ENCODE measurements at places on chromosomes 5 and 9.

- DNase-seq: no peak
- H3K27me3 ChIP-seq: no peaks in the 10 kb centered on the region
- H3K4me3 ChIP-seq: no peak overlapping the region
- H3K27ac ChIP-seq: peak overlapping the region; percentile 58
- H3K4me1 ChIP-seq: peaks cover 18% of the 10 kb centered on the region
- no peaks in the 10 kb centered on the region for H3K36me3 ChIP-seq
Observed at GRCh38 chr9:37293664-37294524, 128.6 kb upstream of the GRHPR start.

GRCh38 chr9:101352892-101353463 lies 31.8 kb downstream of the BAAT start:
- H3K27ac ChIP-seq: no peak overlapping the region
- H3K4me1 ChIP-seq: no peaks in the 10 kb centered on the region
- H3K27me3 ChIP-seq: no peaks in the 10 kb centered on the region
- DNase-seq: no peak
- no peaks in the 10 kb centered on the region for H3K36me3 ChIP-seq

DNA sequence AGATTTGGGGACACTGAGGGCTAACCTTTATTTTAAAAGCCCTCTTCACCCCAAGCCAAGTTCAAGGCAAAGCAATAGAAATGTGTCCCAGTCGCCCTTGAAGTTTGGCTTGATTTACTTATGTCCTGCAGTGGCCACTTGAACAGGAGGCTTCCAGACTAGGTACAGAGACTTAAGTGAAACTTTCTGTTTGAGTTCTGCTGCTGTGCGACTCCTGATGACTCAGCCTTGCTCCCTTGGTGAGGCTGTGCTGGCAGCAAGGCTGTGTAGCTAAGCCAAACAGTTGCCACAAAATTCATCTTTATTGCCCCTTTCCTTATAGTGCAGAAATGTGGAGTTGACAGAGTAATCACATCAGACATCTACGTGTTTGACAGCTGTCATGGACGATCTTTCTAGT lies 68.8 kb upstream of the NTRK2 start:
- no peak overlapping the region for H3K4me3 ChIP-seq
- peaks cover 5% of the 10 kb centered on the region for H3K27me3 ChIP-seq
- H3K4me1 ChIP-seq: no peaks in the 10 kb centered on the region
- no peak overlapping the region for H3K27ac ChIP-seq

DNA sequence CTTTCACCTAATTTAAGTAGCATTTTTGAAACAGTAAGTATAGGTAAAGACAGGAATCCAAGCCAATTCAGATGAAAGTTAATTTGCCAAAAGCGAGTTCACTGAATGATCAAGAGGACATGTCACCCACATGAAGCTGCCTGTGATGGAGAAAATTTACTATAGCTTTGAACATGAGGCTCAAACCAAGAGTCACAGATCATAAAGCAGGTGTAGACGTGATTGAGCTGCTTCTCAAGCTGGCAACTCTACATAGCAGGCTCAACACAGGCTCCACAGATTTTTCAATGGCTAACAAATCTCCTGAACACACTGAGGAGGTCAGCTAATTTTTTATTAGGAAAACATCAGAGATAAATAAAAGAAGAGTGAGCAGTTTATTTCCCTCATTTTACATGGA lies 173.7 kb downstream of the FAM114A2 start:
- DNase-seq: no peak
- H3K4me1 ChIP-seq: peaks cover 9% of the 10 kb centered on the region
- peaks cover 5% of the 10 kb centered on the region for H3K36me3 ChIP-seq
- H3K27ac ChIP-seq: no peak overlapping the region
- peaks cover 46% of the 10 kb centered on the region for H3K27me3 ChIP-seq
- H3K4me3 ChIP-seq: no peak overlapping the region

- no peaks in the 10 kb centered on the region for H3K4me1 ChIP-seq
- H3K36me3 ChIP-seq: peaks cover 61% of the 10 kb centered on the region
- H3K27me3 ChIP-seq: peaks cover 7% of the 10 kb centered on the region
- no peak for DNase-seq
- no peak overlapping the region for H3K4me3 ChIP-seq
Observed at GRCh38 chr5:59407967-59408366, 485.6 kb downstream of the PDE4D start.

DNA sequence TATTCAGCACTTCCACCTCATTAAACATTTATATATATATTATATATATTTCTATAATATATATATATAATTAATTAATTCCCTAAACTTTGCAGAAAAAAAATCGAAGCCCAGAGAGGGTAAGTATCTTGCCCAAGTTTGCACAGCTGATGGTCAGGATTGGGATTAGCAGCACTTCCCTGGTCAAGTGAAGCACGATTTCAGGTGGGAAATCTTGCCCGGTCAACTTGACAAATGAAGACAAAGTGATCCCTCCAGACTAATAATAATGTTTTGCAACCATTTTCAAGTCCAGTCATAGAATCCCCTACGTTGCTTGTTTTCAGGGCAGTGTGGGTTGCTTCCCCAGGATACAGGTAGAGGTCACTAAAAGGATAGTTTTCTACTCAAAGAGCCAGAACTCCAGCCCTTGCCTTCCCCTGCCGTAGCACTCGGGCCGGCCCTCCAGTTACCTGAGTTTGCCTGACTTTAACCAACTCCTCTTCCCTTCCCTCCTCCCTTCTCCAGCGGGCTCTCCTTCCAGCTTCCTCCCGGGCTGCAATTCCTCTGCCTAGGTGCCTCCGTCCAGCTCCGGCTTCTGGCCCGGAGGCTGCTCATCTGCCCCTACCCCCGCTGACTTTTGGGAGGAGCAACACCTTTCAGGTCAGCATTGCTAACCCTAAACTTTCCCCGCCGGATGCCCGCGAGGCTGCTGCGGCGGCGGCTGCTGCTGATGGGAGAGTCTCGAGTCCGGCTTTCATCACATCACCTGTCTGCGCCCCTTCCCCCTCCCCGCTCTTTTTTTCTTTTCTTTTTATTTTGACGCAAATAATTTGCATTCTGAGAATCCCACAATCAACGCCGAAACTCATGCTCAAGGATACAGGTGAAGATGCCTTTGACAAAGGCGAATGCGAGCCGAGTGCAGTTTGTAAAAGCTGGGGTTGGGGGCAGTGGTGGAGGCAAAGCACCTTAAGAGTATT lies 930 bp downstream of the PRLR start:
- peaks cover 29% of the 10 kb centered on the region for H3K4me1 ChIP-seq
- peaks cover 7% of the 10 kb centered on the region for H3K27me3 ChIP-seq
- peak; percentile 79 for DNase-seq
- H3K27ac ChIP-seq: peak overlapping the region; percentile 87
- no peaks in the 10 kb centered on the region for H3K36me3 ChIP-seq

- no peaks in the 10 kb centered on the region for H3K27me3 ChIP-seq
- no peak overlapping the region for H3K27ac ChIP-seq
- H3K4me1 ChIP-seq: no peaks in the 10 kb centered on the region
- H3K4me3 ChIP-seq: no peak overlapping the region
- DNase-seq: no peak
Observed at GRCh38 chr9:4167079-4167671, 132.7 kb downstream of the GLIS3 start.

DNA sequence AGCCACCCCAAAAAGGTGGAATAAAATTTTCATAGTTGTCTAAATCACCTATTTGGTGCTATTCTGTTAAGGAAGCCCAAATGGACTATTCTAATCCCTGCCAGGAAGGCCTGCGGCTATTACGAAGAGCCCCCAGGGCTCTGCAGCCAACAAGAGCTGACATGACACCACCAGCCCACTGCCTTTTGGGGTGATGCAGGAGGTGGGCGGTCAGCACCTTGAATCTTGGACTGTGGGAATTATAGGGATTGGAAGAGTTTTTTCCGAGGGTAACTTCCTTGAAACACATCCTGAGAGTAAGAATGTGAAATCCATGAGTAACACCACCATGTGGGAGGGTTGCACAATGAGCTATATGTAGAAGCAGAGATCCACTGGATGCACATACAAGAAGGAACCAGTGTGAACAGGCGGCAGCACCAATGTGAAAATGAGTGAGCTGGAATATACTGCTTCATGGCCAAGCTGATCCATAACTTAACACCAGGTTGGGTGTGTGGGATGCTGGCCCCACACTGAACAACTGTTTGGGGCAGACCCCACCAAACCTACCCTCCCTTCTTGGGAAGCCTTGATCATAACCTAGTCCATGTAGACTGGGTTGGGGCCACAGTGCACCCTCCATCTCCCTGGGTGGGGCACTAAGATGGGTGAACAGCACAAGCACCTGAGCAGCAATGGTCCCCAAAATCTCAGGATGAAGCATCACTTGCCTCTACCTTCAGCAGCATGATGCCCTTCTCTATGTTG lies 239.0 kb downstream of the FSTL4 start:
- peaks cover 13% of the 10 kb centered on the region for H3K4me1 ChIP-seq
- H3K4me3 ChIP-seq: no peak overlapping the region
- DNase-seq: no peak
- H3K27ac ChIP-seq: no peak overlapping the region

GRCh38 chr9:94584555-94584954 lies 9.1 kb downstream of the FBP2 start:
- H3K4me1 ChIP-seq: no peaks in the 10 kb centered on the region
- H3K27ac ChIP-seq: no peak overlapping the region

- H3K4me3 ChIP-seq: no peak overlapping the region
- H3K36me3 ChIP-seq: peaks cover 7% of the 10 kb centered on the region
- H3K27ac ChIP-seq: peak overlapping the region; percentile 57
- DNase-seq: no peak
- peaks cover 27% of the 10 kb centered on the region for H3K4me1 ChIP-seq
Observed at GRCh38 chr5:177478711-177479646, 5.5 kb upstream of the DBN1 start.

GRCh38 chr5:1322955-1323802 lies 21.7 kb downstream of the CLPTM1L start:
- H3K27me3 ChIP-seq: no peaks in the 10 kb centered on the region
- peaks cover 56% of the 10 kb centered on the region for H3K36me3 ChIP-seq
- no peak for DNase-seq
- H3K4me3 ChIP-seq: no peak overlapping the region

DNA sequence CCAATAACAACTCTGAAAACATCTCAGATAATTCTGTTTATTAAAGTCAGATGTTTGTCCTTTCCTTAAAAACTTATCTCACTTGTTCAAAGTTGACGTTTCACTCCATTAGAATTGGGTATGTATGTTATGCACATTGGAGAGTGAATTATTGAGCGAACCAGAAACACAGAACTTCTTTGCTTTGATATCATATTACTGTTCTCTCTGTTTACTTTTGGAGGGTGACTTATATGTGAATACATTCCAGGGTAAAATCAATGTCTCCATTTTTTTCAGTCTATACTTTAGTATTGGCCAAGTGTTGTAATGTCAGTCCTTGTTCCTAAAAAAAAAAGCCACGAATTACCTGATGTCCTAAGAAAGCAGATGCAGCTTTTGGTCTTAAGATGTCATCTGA lies 307.4 kb downstream of the CSNK1G3 start:
- no peaks in the 10 kb centered on the region for H3K27me3 ChIP-seq
- no peak overlapping the region for H3K4me3 ChIP-seq
- H3K27ac ChIP-seq: no peak overlapping the region
- no peak for DNase-seq
- peaks cover 21% of the 10 kb centered on the region for H3K4me1 ChIP-seq
- no peaks in the 10 kb centered on the region for H3K36me3 ChIP-seq

- no peak for DNase-seq
- H3K36me3 ChIP-seq: no peaks in the 10 kb centered on the region
- no peak overlapping the region for H3K27ac ChIP-seq
- no peak overlapping the region for H3K4me3 ChIP-seq
Observed at GRCh38 chr5:135667673-135668072, 88.9 kb upstream of the CXCL14 start.

- no peak overlapping the region for H3K4me3 ChIP-seq
- DNase-seq: no peak
- no peaks in the 10 kb centered on the region for H3K27me3 ChIP-seq
- no peak overlapping the region for H3K27ac ChIP-seq
- no peaks in the 10 kb centered on the region for H3K36me3 ChIP-seq
Observed at GRCh38 chr5:151001436-151001835, 19.0 kb upstream of the GPX3 start.

DNA sequence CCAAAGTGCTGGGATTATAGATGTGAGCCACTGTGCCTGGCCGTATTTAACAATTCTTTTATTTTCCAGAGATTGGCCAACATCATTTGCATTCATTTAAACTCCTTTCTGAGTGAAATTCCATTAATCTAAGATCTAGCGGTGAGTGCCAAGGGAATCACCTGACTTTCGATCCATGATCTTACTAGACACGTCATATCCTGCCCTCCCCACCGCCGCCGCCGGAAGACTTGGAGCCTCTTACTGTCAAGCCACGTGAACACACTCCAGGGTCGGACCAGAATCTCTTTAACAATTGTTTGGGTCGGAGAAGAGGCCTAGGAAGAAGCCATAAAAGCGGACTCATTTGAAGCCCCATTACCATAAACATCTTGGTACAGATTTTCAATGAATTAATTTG lies 12.9 kb downstream of the INPP5E start:
- H3K27me3 ChIP-seq: no peaks in the 10 kb centered on the region
- H3K4me1 ChIP-seq: no peaks in the 10 kb centered on the region
- no peak for DNase-seq
- no peak overlapping the region for H3K27ac ChIP-seq
- peaks cover 8% of the 10 kb centered on the region for H3K36me3 ChIP-seq
- no peak overlapping the region for H3K4me3 ChIP-seq

DNA sequence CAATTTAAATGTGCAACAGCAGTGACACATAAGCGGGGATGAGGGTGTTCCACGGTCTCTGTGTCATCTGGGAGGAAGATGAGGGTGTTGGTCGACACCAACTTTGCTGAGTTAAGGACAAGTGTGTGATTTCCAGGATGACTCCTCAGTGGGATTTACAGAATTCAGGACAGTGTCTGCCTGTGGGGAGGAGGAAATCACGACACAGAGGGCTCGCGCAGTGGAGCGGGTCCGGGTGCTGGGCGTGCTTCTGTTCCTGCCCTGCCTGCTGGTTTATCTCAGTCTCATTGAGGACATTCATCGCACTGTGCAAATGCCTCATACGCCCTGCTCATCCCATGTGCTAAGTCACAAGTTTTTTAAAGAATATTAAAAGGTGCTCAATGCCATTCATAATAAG lies 73.7 kb upstream of the ADAMTS2 start:
- no peak overlapping the region for H3K4me3 ChIP-seq
- H3K27me3 ChIP-seq: no peaks in the 10 kb centered on the region
- H3K27ac ChIP-seq: no peak overlapping the region
- no peaks in the 10 kb centered on the region for H3K4me1 ChIP-seq
- no peaks in the 10 kb centered on the region for H3K36me3 ChIP-seq

DNA sequence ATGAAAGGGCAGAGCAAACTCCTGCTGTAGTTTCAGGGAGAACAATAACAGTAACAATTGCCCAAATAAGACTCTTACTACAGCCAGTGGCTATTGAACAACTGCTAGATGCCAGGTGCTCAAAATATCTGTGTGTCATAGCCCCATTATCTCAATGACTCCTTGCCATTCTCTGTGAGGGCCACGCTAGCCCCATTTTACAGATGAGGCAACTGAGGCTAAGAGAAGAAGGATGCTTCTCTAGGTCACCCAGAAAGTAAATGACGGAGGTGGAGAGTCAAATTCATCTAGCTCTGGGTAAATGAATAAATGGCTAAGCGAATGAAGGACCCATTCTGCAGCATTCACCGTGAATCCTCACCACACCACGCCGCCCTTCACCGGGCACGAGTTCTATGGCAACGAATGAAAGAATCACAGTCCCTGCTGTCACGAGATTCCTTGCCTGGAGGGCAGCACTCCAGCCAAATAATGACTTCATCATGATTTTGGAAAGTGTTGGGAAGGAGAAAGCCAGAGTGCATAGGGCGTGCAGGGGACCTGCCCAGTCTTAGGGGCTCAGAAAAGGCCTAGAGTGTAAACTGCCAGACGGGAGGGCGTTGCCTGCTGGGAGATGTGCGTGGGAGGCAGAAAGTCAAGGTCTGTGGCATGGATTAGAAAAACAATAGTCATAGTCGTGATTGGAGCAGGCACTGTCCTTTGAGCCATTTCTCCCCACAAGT lies 147.2 kb downstream of the C9orf50 start:
- no peak for DNase-seq
- peaks cover 4% of the 10 kb centered on the region for H3K36me3 ChIP-seq
- H3K4me3 ChIP-seq: no peak overlapping the region
- H3K4me1 ChIP-seq: peaks cover 37% of the 10 kb centered on the region
- H3K27ac ChIP-seq: no peak overlapping the region
- peaks cover 30% of the 10 kb centered on the region for H3K27me3 ChIP-seq

Data from WTC11 (cell line).